ENCODE measurements at places on chromosomes 16 and 17.
A peak's percentile ranks its signal among the peaks of the same experiment; 100 is the strongest.

GRCh38 chr16:49454426-49455180, 81.0 kb downstream of the C16orf78 start:
- no peak for DNase-seq

DNA sequence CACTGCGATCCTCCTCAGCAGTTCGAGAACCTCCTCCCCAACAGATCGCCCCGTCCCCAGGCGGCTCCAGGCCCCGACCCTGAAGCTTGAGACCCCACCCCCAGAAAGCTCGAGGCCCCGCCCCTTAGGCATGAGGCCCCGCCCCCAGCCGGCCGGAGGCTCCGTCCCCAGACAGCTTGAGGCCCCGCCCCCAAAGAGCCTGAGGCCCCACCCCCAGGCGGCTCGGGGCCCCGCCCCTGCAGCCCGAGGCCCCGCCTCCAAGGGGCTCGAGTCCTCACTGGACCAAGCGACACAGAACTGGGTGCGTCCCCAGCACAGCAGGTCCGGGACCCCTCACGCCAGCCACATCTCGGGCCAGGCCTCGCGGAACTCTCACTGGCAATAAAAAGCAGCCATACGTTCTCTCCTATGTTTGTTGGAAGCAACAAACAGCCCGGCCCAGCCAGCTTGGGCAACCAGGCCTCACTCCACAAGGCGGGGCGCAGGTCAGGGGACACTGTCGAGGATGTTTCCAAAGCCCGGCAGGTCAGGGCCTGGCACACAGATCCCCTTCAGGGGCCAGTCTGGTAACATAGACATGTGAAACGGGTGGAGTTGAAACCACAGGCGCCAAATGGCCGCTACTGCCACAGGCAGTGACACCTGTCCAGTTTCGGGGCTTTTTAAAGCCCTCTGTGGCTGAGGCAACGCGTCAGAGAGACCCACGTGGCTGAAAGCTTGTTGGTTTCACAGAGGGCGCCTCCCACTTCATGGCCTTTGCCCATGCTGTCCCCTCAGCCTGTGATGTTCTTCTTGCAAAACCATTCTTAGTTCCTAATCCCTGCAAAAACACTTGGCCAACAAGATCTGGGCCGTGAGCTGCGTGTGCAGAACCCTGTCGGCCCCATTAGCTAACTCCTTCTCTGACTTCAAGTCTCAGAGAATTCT, 224.2 kb downstream of the PARN start:
- peak; percentile 20 for DNase-seq

GRCh38 chr17:81417879-81418709, 22.8 kb downstream of the BAHCC1 start:
- no peak for DNase-seq

- DNase-seq, result no peak
These were observed 5.7 kb upstream of the LIMD2 start for GRCh38 chr17:63705657-63706056.

- DNase-seq, result no peak
These were observed 1.8 kb downstream of the KIAA0513 start for GRCh38 chr16:85029408-85029784.

GRCh38 chr17:38465391-38466345, 37.4 kb downstream of the ARHGAP23 start:
- DNase-seq, result no peak

- DNase-seq, result no peak
These were observed 87.8 kb upstream of the NOL11 start for GRCh38 chr17:67629971-67630320.

- no peak for DNase-seq
These were observed 5.7 kb upstream of the ACTG1 start for GRCh38 chr17:81518113-81518784.

DNA sequence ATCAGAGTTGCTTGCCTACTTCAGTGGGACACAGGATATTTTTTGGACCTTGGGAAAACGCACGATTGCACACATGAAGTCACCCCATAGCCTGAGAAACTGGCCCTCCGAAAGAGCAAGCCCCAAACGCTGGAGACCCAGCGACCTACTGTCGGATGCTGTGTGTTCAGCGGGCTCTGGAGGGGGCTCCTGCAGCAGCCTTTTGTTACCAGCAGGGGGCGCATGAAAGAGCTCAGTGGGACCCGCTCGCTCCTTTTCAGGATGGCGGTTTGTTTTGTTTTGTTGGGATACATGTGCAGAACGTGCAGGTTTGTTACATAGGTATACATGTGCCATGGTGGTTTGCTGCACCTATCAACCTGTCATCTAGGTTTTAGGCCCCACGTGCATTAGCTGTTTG, 28.4 kb downstream of the MYH3 start:
- DNase-seq, result no peak

DNA sequence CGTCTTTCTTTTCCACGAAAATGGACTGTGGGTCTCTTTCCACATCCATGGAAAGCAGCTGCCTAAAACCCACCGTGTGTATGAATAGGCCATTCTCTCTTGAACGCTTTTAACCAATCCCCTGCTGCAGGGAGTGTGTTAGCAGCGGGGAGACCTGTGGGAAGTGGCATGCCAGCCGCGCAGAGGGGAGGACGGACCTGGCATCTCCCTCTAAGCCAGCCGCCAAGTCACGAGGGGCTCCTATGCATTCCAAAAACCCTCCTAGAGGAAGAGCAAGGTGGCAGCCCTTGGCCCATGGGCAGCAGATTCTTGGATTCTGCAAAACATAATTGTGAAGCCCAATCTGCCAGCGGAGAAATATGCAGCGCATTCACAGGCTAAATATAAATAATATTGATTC, 15.4 kb downstream of the RBFOX3 start:
- DNase-seq, result no peak

GRCh38 chr17:7931709-7932482, at the start of the genes CNTROB and TRAPPC1:
TSS of gene CNTROB (plus strand) at chr17:7932206. CDS start at chr17:7933080, 874 bp downstream.
TSS of gene TRAPPC1 (minus strand) at chr17:7931946. CDS start at chr17:7931829, 117 bp downstream.
- peak; percentile 96 for DNase-seq

DNA sequence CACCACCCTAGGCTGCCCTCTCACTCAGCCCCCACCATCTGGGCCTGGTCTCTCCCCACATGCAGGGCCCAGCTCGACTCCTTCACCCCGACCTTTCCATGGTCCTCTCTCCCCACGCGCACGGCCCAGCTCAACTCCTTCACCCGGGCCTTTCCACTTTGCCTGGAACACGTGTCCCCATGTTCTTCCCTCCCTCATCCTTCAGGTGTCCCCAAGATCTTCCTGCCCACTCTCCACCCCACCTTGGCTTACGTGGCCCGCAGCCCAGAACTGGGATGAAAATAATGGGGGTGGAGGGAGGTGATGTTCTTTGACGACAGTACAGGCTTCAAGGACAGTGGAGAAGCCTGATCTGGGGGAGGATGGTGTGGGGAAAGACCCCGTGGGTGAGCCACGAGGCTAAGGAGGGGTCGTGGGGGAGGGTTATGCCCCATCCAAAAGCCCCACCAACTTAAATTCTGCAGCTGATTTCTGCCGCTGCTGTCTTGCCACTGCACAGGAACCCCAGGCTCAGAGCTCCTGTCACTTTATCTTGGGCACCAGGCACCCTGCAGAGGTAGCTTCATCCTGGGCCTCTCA, 9.9 kb upstream of the MEAK7 start:
- no peak for DNase-seq

DNA sequence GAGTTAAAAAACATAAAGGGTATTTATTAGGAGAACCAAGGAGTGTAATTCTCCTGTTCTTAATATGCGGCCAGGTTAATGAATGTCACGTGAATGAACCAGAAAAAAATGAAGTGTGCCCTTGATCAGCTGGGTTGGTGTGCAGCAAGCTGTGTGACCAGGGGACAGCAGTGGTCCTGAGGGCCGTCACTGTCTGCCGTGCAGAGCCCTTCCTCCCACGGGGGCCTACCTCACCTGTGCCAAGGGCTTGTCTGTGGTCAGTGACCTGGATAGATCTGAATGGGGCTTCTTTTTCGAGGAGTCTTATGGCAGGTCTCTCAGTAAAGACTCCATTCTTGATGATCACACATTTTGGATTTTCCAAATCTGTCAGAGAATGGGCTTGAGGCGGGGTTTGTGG, 17.7 kb upstream of the STH start:
- no peak for DNase-seq

GRCh38 chr16:87621976-87622713, 19.8 kb downstream of the JPH3 start:
- no peak for DNase-seq

DNA sequence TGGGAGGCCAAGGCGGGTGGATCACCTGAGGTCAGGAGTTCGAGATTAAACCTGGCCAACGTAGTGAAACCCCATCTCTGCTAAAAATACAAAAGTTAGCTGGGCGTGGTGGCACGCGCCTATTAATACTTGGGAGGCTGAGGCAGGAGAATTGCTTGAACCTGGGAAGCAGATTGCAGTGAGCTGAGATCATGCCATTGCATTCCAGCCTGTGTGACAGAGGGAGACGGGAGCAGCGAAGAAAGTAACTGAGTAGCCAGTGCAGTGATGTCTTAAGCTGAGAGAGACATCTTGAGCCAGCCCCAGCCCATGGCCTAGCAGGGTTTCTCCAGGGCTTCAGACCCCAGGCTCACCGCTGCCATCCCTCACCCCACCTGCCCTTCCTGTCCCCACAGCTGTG, 9.8 kb upstream of the SMIM5 start:
- DNase-seq, result no peak

DNA sequence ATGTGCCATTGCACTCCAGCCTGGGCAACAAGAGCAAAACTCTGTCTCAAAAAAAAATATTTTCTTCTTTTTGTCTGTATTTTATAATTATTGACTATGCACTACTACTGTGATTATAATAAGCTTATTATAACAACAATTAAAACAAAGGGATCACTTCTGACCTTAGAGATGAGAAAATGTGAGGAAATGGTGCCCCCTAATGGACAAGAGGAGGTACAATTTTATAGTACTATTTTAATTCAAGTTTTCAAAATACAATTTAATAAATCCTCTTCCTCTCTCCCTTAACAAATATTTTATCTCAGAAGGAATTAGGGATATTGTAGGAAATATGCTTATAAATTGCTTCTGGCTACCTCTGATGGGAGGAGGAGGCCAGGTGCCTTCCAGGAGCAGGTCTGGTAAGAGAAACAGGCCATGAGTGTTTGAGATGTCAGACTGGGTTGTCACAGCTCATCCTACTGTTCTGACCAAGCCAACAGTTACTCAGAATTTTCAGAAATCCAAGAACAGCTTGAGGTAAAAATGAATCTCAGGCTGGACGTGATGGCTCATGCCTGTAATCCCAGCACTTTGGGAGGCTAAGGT, 14.0 kb downstream of the VPS53 start:
- no peak for DNase-seq

GRCh38 chr16:89999831-90000574, 19.3 kb downstream of the DBNDD1 start:
- no peak for DNase-seq

DNA sequence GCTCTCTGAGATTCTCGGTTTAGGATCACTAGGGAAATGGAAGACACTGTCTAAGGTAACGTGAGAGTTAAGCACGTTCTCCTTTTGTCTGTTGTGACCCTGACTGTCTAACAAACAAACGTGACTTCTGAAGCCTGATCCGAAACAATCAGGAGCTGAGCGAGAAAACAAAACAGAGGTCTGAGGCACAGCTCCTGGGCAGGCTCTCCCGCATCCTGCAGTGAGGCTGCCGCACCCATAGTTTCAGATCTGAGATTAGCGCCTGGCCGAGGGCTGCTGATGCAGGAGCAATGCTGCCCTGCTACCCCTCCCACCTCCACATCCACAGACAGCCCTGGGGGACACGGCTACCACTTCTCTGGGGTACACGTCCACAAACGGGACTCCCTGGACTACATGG, 46.7 kb downstream of the RNF157 start:
- no peak for DNase-seq

GRCh38 chr16:81528256-81528655, 83.6 kb downstream of the CMIP start:
- DNase-seq, result no peak

GRCh38 chr17:69592692-69593350, 178.3 kb downstream of the MAP2K6 start:
- DNase-seq, result no peak

GRCh38 chr17:61597607-61598006, 6.6 kb upstream of the NACA2 start:
- no peak for DNase-seq

DNA sequence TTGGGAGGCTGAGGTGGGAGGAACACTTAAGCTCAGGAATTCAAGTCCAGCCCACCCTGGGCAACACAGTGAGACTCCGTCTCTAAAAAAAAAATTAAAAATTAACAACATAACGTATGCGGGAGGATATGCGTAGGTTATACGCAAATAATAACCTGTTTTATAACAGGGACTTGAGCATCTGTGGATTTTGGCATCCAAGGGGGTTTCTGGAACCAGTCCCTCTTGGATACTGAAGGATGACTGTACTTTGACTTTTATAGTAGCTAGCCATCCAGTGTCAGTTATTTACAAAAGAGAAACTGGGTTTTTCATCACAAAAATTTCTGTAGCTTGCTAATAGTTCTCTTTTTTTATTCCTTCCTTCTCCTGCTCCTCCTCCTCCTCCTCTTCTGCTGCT, 64.5 kb downstream of the TNRC6C start:
- no peak for DNase-seq

DNA sequence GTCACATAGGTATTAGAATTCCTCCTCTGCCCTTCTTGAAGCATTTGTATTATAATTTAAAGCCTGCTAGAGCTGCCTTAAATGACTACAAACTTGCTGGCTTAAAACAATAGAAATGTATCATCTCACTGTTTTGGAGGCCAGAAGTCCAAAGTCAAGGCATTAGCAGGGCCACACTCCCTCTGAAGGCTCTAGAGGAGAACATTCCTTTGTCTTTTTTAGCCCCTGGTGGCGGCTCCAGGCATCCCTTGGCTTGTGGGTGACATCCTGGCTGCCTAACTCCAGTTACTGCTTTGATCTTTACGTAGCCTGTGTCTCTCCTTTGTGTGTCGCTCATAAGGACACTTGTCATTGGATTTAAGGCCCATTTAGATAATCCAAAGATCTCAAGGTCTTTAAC, 186.6 kb upstream of the SALL1 start:
- no peak for DNase-seq

- DNase-seq, result no peak
These were observed 40.2 kb downstream of the C16orf87 start for GRCh38 chr16:46790599-46791270.

DNA sequence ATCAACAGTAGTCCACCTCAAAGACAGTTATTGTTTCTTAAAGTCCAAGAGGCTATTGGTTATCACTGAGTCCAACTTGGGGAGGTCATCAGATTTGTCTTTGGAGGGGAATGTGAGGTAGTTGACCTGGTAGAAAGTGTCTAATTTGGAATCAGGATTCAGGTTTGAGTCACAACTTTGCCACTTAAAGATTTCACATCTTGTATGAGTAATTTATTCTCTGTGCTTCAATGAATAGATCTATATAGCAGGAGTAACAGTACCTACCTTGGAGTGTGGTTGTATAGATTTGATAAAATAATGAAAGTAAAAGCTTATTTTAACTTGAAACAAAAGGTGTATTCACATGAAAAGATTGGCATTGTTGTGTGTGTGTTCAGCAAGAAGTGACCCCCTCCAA, 119.3 kb upstream of the TBX2 start:
- DNase-seq, result no peak

Data from stimulated activated CD8-positive, alpha-beta memory T cell treated with anti-CD3 and anti-CD28 coated beads, Interleukin-2, amount 100 ng/mL, for 48 hours (primary cell).